ENCODE measurements at places on chromosomes 3 and 15.

DNA sequence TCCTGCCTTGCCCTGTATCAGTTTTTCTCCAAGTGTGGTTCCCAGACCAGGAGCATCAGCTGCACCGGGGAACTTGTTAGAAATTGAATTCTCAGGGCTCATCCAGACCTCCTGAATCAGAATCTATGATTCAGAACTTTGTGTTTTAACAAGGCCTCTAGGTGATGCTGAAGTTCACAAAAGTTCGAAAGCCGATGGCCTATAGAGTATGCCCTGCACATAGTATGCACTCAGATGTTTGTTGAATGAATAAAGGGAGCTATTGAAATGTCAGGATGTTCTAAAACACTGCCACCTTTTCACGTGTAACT lies 664 bp upstream of the LARP6 start:
- no peak for DNase-seq

- DNase-seq, result no peak
Observed at GRCh38 chr3:110793611-110794010, 278.0 kb upstream of the NECTIN3 start.

DNA sequence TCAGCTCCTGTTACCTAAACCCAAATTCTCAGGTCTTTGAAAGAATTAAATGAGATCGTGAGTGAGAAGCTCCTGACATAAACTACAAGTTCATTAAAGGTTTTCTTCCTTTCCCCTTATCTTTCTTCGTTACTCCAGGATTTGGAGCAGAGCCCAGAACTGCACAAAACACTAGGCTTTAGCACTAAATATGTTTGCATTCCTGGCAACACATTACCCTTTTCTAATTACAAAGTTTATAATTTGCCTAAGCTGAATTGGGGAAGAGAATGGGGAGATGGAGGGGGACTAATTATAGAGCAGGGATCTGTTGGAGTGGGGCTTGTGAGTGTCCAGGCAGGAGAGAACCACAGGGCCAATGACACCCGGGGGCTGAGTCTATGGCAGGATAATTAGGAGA lies 109.7 kb downstream of the SV2B start:
- no peak for DNase-seq

GRCh38 chr3:49566312-49566711 lies 12.0 kb downstream of the BSN start:
- DNase-seq, result no peak

GRCh38 chr3:46065294-46065705 lies 38.0 kb upstream of the XCR1 start:
- DNase-seq, result peak; percentile 95

DNA sequence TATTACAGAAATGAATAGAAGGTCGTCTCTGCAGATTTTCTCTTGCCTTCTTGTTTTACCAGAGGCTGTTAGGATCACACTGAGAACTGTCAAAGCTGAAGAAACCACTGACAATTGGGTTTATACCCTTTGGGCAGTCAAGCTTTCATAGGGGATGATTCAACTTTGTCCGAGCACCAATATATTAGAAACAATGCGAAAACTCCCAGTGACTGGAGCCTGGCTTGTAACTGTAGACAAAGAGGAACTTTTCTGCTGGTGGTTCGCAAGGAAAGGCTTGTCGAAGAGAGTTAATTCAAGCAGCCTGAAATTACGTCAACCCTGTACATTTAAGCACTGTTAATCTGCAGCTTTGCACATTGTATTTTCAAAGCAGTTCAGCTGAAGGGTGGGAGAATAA lies 193.2 kb upstream of the ZNF385D start:
- DNase-seq, result no peak

GRCh38 chr15:101492766-101493692 lies 3.5 kb upstream of the PCSK6 start:
- DNase-seq, result no peak

DNA sequence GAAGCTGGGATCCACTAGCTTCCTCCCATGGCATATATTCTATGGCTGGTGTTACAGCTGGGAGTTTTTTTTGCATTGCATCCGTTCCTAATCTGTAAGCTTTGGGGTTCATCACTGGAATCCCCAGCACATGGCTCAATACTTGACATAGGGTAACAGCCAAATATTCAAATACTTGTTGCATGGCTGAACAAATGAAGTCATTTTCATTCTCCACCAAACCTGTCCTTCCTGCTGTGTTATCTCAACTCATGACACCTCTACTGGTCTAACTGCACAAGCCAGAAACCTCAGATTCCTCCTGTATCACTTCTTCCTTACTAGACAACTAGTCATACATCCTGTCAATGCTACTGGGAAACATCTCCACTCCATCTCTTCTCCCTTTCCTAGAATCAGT lies 43.4 kb downstream of the ST3GAL6 start:
- no peak for DNase-seq

GRCh38 chr3:46725621-46726314 lies 8.1 kb upstream of the PRSS50 start:
- DNase-seq, result no peak

- no peak for DNase-seq
Observed at GRCh38 chr3:102926618-102927017, 491.8 kb downstream of the ZPLD1 start.

DNA sequence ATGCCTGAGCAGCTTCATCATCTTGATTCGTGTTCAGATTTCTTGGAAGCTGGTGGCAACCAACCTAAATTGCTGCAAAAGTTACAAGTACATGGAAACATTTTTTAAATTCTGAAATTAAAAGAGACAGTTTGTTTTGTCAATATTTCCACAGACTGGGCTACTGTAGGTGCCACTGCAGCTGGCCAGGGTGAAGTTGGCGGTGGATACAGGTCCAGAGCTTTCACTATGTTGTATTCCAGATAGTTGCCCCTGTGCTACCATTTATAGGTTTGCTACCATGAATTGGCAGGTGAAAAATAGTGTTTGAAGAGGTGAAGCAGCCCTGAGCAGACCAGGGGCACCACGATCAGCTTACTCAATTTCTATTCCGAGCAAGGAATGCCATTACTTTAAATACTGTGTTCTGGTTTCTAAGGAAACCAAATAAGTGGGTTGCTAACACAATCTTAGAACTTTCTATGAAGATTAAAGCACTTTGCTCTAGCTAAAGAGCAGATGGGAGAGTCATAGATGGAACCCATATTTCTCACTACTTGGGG lies 21.2 kb upstream of the SHC4 start:
- DNase-seq, result no peak

DNA sequence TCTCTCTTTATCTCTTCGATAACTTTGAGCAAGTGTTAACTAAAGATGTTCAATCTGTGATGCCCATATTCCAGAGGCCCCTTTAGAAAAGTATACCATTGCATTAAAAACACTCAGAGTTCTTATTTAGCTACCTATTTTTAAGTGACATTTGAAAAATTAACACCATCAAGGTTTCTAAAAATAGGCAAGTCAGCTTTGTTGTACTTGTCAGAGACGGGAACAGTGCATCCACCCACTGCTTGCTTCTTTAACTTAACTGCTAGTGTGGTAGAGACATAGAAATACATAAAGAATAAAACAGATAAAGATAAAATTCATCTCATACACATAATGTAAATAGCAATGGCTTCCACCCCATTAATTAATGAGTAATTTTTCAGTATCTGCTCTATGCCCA lies 66.0 kb downstream of the IGSF11 start:
- no peak for DNase-seq

GRCh38 chr3:72810063-72810462 lies 38.2 kb downstream of the SHQ1 start:
- no peak for DNase-seq

- no peak for DNase-seq
Observed at GRCh38 chr3:188292827-188293226, 138.9 kb downstream of the LPP start.

- no peak for DNase-seq
Observed at GRCh38 chr3:77887611-77888010, 847.7 kb downstream of the ROBO2 start.

DNA sequence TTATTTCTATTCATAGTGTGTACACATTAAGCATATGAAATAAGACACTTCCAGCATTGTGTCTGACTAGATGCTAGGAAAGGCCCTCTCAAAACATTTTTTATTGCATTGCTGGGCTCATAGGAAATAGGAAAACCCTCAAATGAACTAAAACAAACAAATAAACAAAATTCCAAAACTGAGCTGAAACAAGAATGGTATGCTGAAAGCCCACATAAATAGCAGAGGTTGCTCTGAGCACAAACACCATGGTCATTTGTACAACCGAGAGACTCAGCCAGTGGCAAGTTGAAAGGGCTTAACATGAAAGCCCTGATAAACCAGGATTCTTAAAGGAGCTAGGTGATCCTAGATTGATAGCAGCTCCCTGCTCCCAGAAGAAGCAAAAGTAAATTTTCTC lies 310.0 kb upstream of the WNT5A start:
- no peak for DNase-seq

DNA sequence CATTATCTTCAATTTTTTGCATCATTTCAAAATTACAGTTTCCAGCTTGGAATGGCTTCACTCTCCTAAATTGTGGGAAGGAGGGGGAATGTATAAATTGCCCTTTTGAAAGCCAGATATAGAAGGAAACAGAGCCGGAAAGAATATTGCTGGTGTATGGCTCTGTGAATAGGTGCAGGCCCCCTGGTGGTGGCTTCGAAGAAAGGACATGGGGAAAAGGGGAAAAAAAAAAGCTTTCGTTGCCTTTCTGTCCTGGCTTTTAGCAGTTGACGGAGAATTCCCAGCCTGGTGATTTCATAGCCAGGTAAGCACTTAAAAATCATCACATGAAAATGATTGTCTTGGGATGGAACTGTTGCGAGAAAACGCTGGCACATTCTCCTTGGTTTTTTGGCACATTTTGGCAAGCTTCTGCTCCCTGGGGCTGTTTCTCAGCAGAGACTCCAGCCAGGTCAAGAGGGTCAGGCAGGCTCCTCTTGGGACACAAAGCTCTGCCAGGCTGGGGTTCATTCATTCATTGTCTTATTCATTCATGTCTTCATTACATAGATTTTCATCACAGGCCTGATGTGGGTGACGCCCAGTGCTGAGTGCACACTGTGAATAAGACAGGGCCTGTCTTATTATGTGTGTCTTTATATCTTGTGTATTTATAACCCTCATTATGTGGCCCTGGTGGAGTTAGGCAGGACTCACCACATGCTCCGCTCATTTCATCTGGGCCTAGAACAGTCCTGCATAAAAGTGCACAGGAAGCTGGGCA lies 300.0 kb upstream of the TPM1 start:
- DNase-seq, result peak; percentile 7

DNA sequence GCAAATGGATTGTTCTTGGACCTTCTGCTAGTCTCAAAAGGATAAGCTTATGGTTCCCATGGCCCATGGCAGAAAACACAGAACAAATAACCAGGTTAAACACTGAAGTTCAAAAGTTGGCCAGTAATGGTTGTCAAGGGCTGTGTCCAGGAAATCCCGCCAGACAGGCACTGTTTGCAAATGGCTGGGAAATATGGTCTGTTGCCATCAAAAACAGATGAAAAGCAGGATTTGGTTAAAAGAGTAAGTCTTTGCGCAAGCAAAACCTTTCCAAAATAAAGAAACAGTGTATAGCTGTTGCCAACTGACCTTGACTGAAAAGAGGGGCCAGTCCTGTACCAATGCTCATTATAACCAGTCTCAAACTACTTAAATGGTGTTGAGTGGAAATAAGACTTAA lies 58.6 kb downstream of the WWTR1 start:
- no peak for DNase-seq

DNA sequence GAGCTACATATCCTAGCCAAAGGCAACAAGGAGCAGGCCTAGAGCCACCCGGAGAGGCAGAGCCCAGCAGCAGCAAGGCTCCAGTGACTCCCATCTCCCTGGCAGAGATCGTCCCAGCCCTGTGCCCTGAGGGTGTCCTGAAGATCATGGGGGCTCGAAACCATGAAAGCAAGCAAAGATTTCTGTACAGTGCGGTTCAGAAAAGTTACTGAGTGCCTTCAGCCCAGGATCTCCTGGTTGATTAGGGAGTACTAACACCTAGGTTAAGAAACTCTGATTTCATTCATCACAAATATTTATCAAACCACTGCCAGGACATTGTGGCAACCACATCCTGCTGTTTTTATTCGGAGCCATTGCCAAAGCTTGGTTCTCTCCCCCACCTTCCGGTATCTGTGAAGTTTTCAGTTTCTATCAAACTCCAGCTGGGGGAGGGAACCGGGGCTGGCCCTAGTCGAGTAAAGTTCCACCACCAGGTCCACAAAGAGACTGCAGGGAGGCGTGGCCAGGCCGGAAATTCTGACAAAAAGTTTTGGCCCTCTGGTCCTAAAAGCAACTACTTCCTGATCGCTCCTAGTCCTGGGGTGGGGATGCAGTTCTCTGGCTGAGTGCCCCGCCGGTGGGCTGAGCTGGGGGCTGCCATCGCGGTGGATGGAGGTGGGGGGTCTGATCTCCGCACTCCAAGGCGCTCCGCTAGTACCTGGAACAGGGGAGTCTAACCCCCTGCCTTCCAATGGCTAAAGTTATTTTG lies 1.2 kb downstream of the RAB43 start:
- DNase-seq, result peak; percentile 65

- DNase-seq, result no peak
Observed at GRCh38 chr3:156416846-156417558, 137.9 kb downstream of the SSR3 start.

DNA sequence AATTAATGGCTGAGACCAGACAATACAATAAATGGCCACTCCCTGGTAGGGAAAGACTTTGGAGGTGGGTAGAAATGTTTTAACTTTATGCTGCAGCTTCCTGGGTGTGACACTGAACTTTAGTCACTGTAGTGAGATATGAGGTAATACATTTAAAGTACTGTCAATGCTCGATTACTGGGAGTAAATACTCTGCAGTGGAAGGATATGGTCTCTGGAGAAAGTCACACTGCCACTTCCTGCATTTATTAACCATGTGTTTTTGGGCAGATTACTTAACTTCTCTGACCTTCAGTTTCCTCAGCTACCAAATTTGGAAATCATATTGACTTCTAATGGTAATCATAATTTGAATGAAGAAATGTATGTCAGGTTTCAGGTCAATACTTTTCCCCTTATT lies 317.1 kb upstream of the TGFBR2 start:
- no peak for DNase-seq

DNA sequence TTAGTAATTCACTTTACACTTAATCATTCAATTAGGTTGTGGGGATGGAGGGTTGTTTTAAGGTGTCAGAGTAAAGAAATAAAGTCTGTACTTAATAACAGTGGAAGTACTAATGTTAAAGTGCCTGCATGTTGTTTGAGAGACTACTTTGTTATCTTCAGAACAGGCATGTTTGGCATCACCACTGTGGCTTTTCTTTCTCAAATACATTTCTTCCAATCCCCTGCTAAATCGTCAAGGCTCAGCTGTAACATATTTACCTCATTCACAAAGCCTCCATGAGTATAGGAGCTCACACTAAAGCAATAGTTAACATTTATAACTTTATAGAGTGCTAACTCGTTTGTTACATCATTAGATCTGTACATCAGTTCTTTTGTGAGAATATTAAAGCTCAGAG lies 2.6 kb downstream of the TIMMDC1 start:
- DNase-seq, result no peak

All from T-helper 2 cell (primary cell).